ENCODE measurements at places on chromosomes 5 and 9. TPM values are rescaled to one million over a fixed set of nuclear protein-coding genes. Genes with fewer than 3 reads are reported as not detected.

The LECT2 gene
- total RNA-seq: not detected

The IPPK gene
- total RNA-seq: 28.0 TPM

The SPATA31D3 gene
- total RNA-seq: not detected

The SLC4A9 gene
- not detected for total RNA-seq

The ZNF366 gene
- 7.9 TPM for total RNA-seq

The SLC46A2 gene
- total RNA-seq: not detected

The IGFBPL1 gene
- total RNA-seq: 4.8 TPM

The ANKRD18A gene
- total RNA-seq: not detected

The SLC25A2 gene
- total RNA-seq: not detected

The KLF9 gene
- total RNA-seq: 98.7 TPM

The PCDHA4 gene
- total RNA-seq: not detected

DNA sequence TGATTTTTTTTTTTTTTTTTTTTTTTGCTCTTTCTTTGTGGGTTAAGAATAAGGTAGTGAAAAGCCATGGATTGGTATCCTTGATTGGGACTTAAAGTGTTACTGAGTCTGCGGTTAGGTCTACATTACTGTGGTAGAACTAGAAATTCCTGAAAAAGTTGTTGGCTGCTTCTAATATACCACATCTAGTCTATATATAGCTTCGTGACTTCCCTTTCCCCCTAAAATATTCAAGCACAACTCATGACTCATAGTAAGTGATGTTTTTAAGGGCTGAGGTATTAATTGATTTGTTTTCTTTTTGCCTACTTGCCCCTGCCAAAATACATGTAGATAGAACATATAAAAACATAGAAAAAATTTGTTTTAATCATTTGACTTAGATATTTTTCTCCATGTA is 247.6 kb downstream of the TMEM232 start:
- no peaks in the 10 kb centered on the region for H3K36me3 ChIP-seq
- no peak overlapping the region for H3K4me3 ChIP-seq
- H3K27ac ChIP-seq: no peak overlapping the region

- no peak overlapping the region for H3K4me3 ChIP-seq
- DNase-seq: no peak
- no peak overlapping the region for H3K27ac ChIP-seq
- no peaks in the 10 kb centered on the region for H3K27me3 ChIP-seq
These were observed 108.7 kb downstream of the ZDHHC21 start for GRCh38 chr9:14584571-14584970.

- peak; percentile 16 for DNase-seq
- peak overlapping the region; percentile 94 for H3K27ac ChIP-seq
- H3K36me3 ChIP-seq: no peaks in the 10 kb centered on the region
- peak overlapping the region; percentile 90 for H3K4me3 ChIP-seq
- peaks cover 3% of the 10 kb centered on the region for H3K4me1 ChIP-seq
- no peaks in the 10 kb centered on the region for H3K27me3 ChIP-seq
These were observed 483 bp downstream of the FBXL7 start for GRCh38 chr5:15500325-15501001.

DNA sequence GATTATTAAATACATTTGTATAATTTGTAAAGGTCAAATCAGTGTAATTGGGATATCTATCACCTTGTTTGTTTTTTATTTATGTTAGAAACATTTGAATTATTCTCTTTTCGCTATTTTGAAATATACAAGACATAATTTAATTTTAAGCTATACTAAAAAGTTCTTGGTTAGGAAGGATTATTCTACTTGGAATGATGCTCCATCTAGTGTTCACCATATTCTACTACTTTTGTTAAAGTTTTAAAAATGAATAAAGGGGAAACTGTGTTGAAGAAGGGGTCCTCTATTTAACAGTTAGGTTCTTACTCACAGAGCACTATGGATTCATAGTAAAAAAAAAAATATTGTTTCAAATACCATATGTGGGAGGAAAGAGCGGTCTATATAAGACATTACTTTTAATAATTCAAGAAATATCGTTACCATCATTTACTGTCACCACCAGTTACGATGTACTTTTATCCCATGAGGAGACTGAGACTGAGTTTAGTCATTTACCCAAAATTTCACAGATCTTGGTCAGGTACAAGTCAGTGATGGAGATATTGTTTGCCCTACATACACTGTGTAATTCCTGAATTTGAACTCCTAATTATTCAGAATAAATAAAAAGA is 6.3 kb upstream of the STOM start:
- H3K4me3 ChIP-seq: no peak overlapping the region
- H3K27ac ChIP-seq: no peak overlapping the region
- H3K27me3 ChIP-seq: no peaks in the 10 kb centered on the region
- no peaks in the 10 kb centered on the region for H3K36me3 ChIP-seq

DNA sequence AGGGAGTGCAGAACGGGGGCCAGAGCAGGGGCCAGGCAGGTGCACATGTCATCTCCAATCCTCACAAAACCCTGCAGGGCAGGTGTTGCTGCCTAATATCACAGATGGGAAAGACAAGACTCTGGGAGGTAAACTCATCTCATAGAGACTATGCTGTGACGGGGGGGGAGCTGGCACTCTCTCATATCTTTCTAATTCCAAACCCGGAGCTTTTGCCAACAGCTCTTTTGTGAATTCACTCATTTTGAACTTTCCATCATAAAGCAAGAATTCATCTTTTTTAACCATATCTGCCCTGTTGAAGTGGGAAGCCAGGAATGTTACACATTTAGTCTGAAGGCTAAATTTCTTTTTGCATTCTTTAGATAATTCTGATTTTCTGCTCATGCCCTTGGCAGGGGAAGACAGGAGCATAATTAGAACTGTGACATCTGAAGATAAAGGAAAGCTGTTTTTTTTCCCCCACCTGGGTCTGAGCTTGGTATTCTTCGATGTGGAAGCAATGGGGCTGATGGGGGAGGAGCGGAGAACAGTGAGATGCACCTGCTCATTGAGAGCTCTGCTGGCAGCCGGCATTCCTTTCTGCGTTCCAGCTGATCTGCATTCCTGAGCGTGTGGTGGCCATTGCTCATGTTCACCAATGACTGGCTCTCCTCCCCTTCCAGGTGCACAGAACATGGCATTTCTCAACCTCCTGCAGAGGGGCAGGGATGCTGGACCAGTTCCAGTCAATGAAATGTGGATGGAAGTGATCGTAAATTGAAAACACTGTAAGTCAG is 159.2 kb downstream of the NSG2 start:
- no peaks in the 10 kb centered on the region for H3K36me3 ChIP-seq
- no peaks in the 10 kb centered on the region for H3K27me3 ChIP-seq
- no peak overlapping the region for H3K27ac ChIP-seq
- no peaks in the 10 kb centered on the region for H3K4me1 ChIP-seq
- DNase-seq: no peak
- H3K4me3 ChIP-seq: no peak overlapping the region

- no peaks in the 10 kb centered on the region for H3K36me3 ChIP-seq
- H3K27me3 ChIP-seq: peaks cover 7% of the 10 kb centered on the region
- H3K27ac ChIP-seq: no peak overlapping the region
These were observed 13.7 kb downstream of the BARX1 start for GRCh38 chr9:93941493-93941892.

DNA sequence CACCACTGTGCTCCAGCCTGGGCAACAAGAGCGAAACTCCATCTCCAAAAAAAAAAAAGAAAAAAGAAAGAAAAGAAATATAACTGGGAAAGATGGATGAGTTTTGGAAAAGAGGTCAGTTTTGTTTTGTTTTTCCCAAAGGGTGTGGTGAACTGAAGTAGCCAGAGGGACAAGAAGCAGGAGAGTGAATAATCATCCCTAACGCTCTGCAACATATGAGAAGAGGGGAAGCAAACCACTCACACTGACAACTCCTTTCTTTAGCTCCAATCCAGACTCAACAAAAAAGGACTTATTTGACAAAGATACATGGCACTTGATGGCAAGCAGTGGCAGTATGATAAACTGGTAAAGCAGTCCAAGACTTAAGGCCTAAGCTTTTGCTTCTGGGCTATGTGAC is 176.1 kb upstream of the HMHB1 start:
- no peaks in the 10 kb centered on the region for H3K36me3 ChIP-seq
- peak overlapping the region; percentile 59 for H3K27ac ChIP-seq
- DNase-seq: no peak
- peaks cover 22% of the 10 kb centered on the region for H3K4me1 ChIP-seq
- H3K27me3 ChIP-seq: no peaks in the 10 kb centered on the region

DNA sequence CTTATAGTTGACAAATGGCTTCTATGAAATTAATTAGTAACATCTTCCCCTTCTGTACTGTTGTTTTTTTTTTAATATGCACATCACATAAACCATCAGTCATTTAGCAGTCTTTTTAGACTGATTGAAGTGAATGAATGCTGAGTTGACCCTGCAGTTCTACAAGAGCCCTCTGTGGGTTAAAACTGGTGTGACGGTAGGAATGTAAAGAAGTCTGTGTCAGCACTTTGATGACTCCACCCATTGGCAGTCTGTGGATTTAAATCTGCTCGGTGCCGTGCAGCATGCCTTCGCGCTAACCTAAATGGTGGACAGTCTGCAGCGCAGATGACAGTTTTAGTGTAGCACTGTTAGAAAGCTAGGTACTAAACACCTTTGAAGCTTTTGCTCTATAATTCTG is 3.1 kb downstream of the GTF3C4 start:
- DNase-seq: no peak
- no peak overlapping the region for H3K4me3 ChIP-seq
- no peaks in the 10 kb centered on the region for H3K27me3 ChIP-seq
- H3K36me3 ChIP-seq: peaks cover 3% of the 10 kb centered on the region
- H3K4me1 ChIP-seq: no peaks in the 10 kb centered on the region

- no peak overlapping the region for H3K4me3 ChIP-seq
- H3K27ac ChIP-seq: no peak overlapping the region
- DNase-seq: no peak
- H3K36me3 ChIP-seq: no peaks in the 10 kb centered on the region
These were observed 218.1 kb downstream of the TRIM32 start for GRCh38 chr9:116905171-116905588.

DNA sequence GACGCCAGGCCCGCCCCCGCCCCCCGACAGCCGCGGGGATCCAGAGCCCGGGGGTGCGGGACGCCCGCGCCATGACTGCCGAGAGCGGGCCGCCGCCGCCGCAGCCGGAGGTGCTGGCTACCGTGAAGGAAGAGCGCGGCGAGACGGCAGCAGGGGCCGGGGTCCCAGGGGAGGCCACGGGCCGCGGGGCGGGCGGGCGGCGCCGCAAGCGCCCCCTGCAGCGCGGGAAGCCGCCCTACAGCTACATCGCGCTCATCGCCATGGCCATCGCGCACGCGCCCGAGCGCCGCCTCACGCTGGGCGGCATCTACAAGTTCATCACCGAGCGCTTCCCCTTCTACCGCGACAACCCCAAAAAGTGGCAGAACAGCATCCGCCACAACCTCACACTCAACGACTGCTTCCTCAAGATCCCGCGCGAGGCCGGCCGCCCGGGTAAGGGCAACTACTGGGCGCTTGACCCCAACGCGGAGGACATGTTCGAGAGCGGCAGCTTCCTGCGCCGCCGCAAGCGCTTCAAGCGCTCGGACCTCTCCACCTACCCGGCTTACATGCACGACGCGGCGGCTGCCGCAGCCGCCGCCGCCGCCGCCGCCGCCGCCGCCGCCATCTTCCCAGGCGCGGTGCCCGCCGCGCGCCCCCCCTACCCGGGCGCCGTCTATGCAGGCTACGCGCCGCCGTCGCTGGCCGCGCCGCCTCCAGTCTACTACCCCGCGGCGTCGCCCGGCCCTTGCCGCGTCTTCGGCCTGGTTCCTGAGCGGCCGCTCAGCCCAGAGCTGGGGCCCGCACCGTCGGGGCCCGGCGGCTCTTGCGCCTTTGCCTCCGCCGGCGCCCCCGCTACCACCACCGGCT is 1.0 kb downstream of the FOXE1 start:
- H3K4me1 ChIP-seq: peaks cover 5% of the 10 kb centered on the region
- H3K27me3 ChIP-seq: peaks cover 31% of the 10 kb centered on the region
- H3K36me3 ChIP-seq: no peaks in the 10 kb centered on the region
- peak overlapping the region; percentile 42 for H3K4me3 ChIP-seq
- DNase-seq: peak; percentile 63
- no peak overlapping the region for H3K27ac ChIP-seq

DNA sequence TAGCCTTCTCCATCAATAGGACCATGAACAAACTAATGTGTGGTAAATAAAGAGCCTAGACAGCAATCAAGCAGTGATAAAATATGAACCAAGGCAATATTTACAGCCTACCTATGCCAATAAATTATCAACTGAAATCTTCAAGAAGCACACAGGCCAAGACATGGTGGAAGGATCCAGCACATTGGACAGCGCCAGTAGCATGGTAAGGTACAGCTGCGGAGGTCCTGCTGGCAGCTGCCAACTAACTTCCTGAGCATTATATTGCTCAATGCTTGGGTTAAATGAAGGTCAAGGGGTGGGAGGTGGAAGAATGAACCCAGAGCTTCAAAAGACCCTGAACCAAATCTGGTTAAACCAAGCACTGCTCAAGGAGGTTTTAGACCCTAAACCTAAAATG is 16.5 kb upstream of the SPDL1 start:
- H3K27ac ChIP-seq: no peak overlapping the region
- H3K27me3 ChIP-seq: no peaks in the 10 kb centered on the region
- no peaks in the 10 kb centered on the region for H3K36me3 ChIP-seq
- no peak for DNase-seq
- H3K4me1 ChIP-seq: no peaks in the 10 kb centered on the region

DNA sequence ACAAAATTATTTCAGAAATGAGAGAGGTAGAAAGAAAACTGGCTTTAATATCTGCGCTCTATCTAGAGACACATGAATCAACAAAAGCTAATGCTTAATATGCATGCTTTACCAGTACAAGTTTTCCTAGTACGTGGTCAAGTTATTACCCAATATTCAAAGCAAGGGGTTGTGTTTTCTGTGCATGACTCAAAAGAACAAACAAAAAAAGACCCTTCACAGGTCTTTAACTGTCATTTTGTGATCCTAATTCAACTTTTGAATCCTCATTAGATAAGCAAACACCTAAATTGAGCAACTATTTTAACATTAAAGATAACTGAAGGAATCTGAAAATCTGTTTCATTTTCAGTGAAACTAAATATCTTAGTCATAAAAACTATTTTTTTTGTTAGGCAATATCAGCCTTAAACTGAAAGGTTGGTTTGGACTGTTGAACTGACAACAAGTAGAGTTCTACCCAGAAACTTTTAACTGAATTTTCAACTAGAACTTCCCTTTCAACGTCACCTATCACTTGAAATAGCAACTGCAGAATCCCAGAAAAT is 12.5 kb downstream of the ST8SIA4 start:
- H3K4me3 ChIP-seq: no peak overlapping the region
- H3K36me3 ChIP-seq: no peaks in the 10 kb centered on the region
- no peak for DNase-seq
- no peaks in the 10 kb centered on the region for H3K27me3 ChIP-seq
- H3K4me1 ChIP-seq: no peaks in the 10 kb centered on the region
- no peak overlapping the region for H3K27ac ChIP-seq

- no peak for DNase-seq
- H3K4me3 ChIP-seq: no peak overlapping the region
- H3K4me1 ChIP-seq: no peaks in the 10 kb centered on the region
- no peak overlapping the region for H3K27ac ChIP-seq
These were observed 206.3 kb downstream of the BNC2 start for GRCh38 chr9:16664211-16664610.
